ENCODE measurements at places on chromosomes 6 and 20. TPM values are rescaled to one million over a fixed set of nuclear protein-coding genes. Genes with fewer than 3 reads are reported as not detected.

DNA sequence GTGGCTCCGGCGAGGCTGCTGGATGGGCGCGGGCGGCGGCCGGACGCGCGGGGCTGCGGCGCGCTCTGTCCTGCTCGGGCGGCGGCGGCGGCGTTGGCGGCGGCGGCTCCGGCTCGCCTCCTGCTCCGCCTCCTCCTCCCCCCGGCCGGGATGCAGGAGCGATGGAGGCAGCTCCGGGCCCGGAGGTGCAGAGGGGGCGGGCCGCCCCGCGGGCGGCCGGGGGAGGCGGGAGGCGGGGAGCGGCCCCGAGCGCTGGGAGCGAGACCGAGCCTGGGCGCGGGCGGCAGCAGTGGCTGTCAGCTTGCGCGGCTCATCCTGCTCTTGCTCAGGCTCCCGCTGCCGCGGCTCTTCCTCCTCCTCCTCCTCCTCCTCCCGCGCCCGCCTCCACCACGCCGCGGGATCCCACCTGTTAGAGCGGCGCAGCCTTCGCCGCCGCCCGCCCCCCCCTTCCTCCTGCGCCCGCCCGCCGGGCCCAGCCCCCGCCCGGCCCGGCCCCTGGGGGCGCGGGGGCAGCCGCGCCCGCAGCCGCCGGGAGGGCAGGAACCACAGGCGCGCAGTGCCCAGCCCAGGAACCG, at the start of gene NOL4L:
Gene NOL4L (minus strand): TSS at position 323 of the 575 bp plus-strand sequence. CDS start 443 bp downstream, outside the sequence.
- no peak for DNase-seq
- H3K4me1 ChIP-seq: peaks cover 31% of the 10 kb centered on the region
- H3K36me3 ChIP-seq: no peaks in the 10 kb centered on the region
- peak within 1 kb of the TSS; percentile 65 for H3K27ac ChIP-seq
- peaks cover 35% of the 10 kb centered on the region for H3K27me3 ChIP-seq

LY6G5B gene
- total RNA-seq: 13.9 TPM

- H3K4me3 ChIP-seq: no peak overlapping the region
- no peak overlapping the region for H3K27ac ChIP-seq
- no peaks in the 10 kb centered on the region for H3K27me3 ChIP-seq
- DNase-seq: no peak
These were observed 123.2 kb downstream of the TINAG start for GRCh38 chr6:54431466-54431865.

DNA sequence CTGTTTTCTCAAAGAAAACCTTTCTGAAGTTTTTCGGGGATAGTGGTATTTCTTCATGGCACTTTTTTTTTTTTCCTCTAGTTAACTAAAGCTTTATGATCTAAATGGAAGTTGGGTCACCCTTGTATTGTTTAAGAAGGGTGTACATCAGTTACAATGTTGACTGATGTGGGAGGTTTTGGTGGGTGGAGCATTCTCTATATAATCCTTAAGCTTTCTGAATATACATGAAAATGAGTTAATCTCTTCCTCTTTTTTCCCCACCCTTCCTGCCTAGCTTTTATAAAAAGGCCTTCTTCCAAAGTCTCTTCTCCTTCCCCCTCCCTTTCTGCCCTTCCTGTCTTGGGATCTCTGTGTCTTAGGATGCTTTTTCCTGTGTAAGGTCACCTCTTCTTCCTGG, 47.2 kb downstream of the DHX35 start:
- no peak overlapping the region for H3K27ac ChIP-seq
- no peaks in the 10 kb centered on the region for H3K27me3 ChIP-seq
- DNase-seq: no peak
- peaks cover 43% of the 10 kb centered on the region for H3K36me3 ChIP-seq

ABHD16B gene
- total RNA-seq: not detected

- H3K27ac ChIP-seq: peak overlapping the region; percentile 73
- no peak overlapping the region for H3K4me3 ChIP-seq
- DNase-seq: no peak
- H3K27me3 ChIP-seq: no peaks in the 10 kb centered on the region
- H3K36me3 ChIP-seq: no peaks in the 10 kb centered on the region
These were observed 66.4 kb upstream of the KIF13A start for GRCh38 chr6:18053555-18054445.

DNA sequence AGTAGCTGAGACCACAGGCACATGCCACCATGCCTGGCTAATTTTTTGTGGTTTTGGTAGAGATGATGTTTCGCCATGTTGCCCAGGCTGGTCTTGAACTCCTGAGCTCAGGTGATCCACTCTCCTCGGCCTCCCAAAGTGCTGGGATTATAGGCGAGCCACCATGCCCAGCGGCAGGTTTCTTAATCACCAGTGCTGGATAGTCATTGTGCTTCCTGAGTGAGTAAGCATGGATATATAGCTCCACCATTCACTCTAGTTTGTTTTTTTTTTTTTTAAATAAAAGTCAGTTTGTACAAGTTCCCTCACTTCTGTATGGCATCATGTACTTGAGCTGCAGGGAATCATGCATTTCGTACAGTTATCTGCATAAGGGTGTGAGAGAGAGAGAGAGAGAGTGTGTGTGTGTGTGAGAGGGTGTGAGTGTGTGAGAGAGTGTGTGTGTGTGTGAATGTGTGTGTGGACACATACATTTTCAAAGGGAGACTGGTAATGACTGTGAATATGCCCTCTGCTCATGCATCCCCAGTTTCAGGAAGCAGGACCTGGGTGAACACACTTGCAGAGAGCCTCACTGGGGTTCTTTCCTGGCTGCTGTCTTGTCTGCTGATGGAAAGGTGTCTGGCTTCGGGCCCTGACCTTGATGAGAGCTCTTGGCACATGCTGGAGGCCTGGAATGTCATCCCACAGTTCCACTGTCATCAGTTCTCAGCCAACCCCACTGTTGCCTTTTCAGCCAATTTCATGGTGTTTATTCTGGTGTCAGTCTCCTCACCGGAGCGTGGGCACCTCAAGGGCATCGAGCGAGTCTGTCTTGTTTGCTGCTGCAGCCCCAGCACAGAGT, 65.0 kb upstream of the XRN2 start:
- no peaks in the 10 kb centered on the region for H3K36me3 ChIP-seq
- H3K27me3 ChIP-seq: no peaks in the 10 kb centered on the region
- no peak overlapping the region for H3K4me3 ChIP-seq
- no peak for DNase-seq
- no peak overlapping the region for H3K27ac ChIP-seq

GRCh38 chr6:166852451-166852975, 103.8 kb downstream of the RNASET2 start:
- no peak overlapping the region for H3K27ac ChIP-seq
- no peak overlapping the region for H3K4me3 ChIP-seq
- H3K4me1 ChIP-seq: peaks cover 5% of the 10 kb centered on the region

- H3K27ac ChIP-seq: no peak overlapping the region
- no peaks in the 10 kb centered on the region for H3K27me3 ChIP-seq
- no peaks in the 10 kb centered on the region for H3K4me1 ChIP-seq
- H3K36me3 ChIP-seq: no peaks in the 10 kb centered on the region
These were observed 447.5 kb upstream of the HSF2 start for GRCh38 chr6:121951918-121952379.

- DNase-seq: no peak
- peaks cover 66% of the 10 kb centered on the region for H3K4me1 ChIP-seq
- H3K27me3 ChIP-seq: no peaks in the 10 kb centered on the region
- peaks cover 46% of the 10 kb centered on the region for H3K36me3 ChIP-seq
These were observed 712 bp downstream of the RXRB start for GRCh38 chr6:33199687-33200218.

SLC2A10 gene
- total RNA-seq: 15.8 TPM

DNA sequence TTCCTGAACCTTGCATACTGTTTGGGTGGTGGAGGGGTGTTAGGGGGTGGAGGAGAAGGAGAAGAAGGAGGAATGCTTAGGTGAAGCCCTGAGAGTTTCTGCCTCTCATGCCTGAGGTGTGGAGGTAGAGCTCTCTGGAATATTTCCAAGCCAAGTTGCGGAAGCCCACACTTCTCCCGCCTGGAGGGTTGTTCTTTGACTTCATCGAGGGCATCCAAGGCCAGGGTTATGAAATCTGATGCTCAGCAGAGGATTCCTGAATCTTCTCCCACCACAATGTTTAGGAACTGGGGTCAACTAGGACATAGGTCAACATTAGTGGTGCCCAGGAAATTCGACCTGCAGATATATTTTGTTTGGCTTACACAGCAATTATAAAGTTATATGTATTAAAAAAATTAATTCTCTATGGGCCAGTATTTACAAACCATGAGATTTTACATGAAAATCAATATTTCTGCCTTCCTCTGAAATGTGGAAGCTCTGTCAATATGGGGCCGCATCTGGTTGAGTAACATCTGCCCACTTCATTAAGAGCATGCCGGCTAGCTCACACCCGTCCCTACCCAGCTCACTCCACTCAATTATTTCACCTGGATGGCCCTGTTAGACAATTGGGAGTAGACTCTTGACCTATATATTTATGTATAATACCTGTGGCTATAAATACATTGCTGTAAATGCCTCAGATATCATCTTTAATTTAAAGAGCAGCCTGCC, 257.1 kb upstream of the ZFP64 start:
- H3K27ac ChIP-seq: no peak overlapping the region
- no peaks in the 10 kb centered on the region for H3K27me3 ChIP-seq
- no peak overlapping the region for H3K4me3 ChIP-seq

PLA2G7 gene
- 1.2 TPM for total RNA-seq

DNA sequence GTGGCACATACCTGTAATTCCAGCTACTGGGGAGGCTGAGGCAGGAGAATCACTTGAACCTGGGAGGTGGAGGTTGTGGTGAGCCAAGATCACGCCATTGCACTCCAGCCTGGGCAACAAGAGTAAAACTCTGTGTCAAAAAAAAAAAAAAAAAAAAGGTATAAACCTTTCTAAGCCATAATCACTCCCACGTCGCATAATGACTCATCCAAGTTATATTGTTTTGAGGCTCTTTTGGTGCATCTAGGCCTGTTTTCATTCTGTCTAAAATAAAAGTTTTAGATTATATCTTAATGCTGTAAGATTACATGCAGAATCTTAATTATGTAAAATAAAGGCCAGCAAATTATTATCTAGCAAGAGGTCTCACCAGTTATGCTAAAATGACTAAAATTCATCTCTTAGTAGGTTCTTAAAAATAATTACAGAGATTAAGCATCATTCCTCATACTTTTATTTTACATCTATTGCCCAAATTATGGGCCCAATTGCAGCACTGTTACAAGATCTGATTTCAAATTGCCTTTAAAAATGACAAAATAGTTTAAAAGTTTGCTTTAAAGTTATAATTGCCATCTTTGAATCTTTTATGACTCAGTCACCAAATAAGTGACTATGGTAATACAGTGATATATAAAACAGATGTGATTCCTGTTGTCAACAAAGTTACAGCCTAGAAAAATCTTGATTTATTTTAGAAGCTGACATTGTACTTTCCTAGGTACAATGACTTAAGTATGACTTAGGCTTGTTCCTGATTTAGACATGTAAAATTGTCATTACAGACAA, 10.4 kb upstream of the SUMO4 start:
- H3K27ac ChIP-seq: no peak overlapping the region
- H3K27me3 ChIP-seq: no peaks in the 10 kb centered on the region
- H3K36me3 ChIP-seq: peaks cover 56% of the 10 kb centered on the region
- DNase-seq: no peak
- H3K4me1 ChIP-seq: peaks cover 18% of the 10 kb centered on the region
- no peak overlapping the region for H3K4me3 ChIP-seq

GRCh38 chr6:97813889-97814567, 531.0 kb upstream of the MMS22L start:
- H3K27me3 ChIP-seq: peaks cover 4% of the 10 kb centered on the region
- no peaks in the 10 kb centered on the region for H3K4me1 ChIP-seq

DNA sequence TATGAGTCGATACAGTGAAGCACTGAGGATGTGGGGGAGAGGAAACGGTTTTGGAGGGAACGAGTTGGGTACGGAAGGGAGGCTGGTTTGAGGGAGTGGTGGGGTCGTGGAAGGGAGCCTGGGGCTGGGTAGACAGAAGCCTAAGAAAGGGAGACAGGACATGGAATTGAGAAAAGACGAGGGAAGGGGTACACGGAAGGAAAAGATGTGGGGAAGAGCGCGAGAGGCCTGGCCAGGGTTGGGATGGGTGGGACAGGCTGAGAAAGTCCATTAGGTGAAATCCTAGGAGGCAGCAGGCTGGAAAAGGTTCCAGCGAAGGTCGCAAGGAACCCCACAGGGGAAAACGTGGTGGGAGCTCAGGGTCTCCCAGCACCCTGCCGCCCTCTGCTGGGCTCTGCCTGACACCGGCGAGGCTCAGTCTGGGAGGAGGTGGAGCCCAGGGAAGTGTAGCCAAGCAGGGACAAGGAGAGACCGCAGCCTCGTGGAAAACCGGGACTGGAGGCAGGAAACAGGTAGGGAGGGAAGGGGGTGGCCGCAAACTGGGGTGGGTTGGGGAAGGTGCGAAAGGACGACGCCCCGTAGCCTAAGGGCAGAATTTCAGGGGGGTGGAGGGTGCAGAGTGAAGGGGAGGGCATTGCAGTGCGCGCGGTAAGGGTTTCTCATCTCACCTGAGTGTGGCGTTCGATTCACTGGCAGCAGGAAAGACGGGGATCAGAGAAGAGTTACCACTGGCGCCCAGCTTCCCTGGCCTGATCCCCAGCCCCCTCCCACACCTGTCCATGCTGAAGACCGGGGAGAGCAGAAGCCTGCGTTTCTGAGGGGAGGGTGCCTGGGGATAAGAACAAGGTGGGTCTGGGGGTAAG, 4.3 kb downstream of the GABBR1 start:
- peaks cover 47% of the 10 kb centered on the region for H3K27me3 ChIP-seq
- H3K4me3 ChIP-seq: peak overlapping the region; percentile 92
- peak overlapping the region; percentile 57 for H3K27ac ChIP-seq
- H3K36me3 ChIP-seq: peaks cover 18% of the 10 kb centered on the region
- peak; percentile 79 for DNase-seq

NOX3 gene
- total RNA-seq: not detected

DNA sequence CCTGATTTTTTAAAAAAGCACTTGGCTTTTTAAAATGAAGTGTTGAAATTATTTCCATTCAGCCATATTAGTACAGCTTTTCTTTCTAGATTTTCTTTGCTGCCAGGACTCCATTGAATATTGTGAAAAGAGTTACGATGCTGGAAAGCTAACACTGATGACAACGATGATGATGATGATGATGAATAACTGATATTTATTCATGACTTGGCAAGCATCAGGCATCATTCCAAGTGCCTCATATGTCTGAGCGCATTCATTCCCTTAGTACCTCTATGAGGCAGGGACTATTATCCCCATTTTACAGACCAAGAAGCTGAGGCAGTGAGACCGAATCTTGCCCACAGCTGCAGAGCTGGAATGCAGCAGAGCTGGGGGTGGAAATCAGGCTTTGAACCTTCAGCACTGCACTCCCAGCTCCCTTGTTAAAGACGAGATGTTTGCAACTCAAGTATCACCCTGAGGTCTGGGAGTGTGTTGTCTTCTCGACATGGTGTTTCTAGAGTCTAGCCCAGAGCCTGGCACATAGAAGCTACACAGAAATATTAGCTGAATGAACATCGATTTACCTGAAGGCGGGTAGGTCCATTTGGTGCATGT, 85.5 kb upstream of the FRMD1 start:
- no peak for DNase-seq
- no peak overlapping the region for H3K27ac ChIP-seq
- no peak overlapping the region for H3K4me3 ChIP-seq
- H3K27me3 ChIP-seq: peaks cover 6% of the 10 kb centered on the region

GRCh38 chr20:47160240-47160639, 196.3 kb downstream of the ZMYND8 start:
- no peaks in the 10 kb centered on the region for H3K36me3 ChIP-seq
- H3K4me1 ChIP-seq: peaks cover 14% of the 10 kb centered on the region
- no peak overlapping the region for H3K27ac ChIP-seq
- H3K27me3 ChIP-seq: no peaks in the 10 kb centered on the region
- H3K4me3 ChIP-seq: no peak overlapping the region
